HepG2 (cell line): ENCODE measurements at places on chromosomes 5 and 9. TPM values are rescaled to one million over a fixed set of nuclear protein-coding genes. Genes with fewer than 3 reads are reported as not detected.
A peak's percentile ranks its signal among the peaks of the same experiment; 100 is the strongest.

IL5 gene
- total RNA-seq = not detected in 2 replicates

DNA sequence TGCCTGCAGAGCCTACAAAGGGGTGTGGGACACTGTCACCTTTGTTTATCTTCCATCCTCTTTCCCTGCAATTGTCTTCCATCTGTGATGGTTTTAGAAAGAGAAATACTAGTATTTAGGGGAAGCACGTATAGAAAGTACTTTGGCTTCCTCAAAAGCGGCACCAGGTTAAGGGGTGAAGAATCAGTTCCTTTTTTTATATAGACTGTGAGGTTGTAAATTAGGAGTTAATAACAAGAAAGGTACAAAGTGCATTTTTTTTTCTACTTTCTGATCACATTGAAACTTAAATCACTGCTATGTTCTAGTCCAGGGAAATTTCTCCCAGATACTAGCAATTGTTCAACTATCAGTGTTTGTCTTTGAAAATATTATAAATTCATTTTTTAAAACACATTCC, 219.3 kb downstream of the CEMIP2 start:
- H3K27ac ChIP-seq = no peak overlapping the region
- no peaks in the 10 kb centered on the region for H3K36me3 ChIP-seq
- H3K27me3 ChIP-seq = 0 out of 3 replicates have a peak, but pooled peaks cover 3% of the 10 kb centered on the region
- no peak overlapping the region for H3K4me3 ChIP-seq
- H3K4me1 ChIP-seq = no peaks in the 10 kb centered on the region

- no peak for DNase-seq
- H3K36me3 ChIP-seq = no peaks in the 10 kb centered on the region
- H3K4me3 ChIP-seq = no peak overlapping the region
- H3K27me3 ChIP-seq = peaks cover 26% of the 10 kb centered on the region
Measured at GRCh38 chr5:81748556-81748955, 2.3 kb downstream of the SSBP2 start.

DNA sequence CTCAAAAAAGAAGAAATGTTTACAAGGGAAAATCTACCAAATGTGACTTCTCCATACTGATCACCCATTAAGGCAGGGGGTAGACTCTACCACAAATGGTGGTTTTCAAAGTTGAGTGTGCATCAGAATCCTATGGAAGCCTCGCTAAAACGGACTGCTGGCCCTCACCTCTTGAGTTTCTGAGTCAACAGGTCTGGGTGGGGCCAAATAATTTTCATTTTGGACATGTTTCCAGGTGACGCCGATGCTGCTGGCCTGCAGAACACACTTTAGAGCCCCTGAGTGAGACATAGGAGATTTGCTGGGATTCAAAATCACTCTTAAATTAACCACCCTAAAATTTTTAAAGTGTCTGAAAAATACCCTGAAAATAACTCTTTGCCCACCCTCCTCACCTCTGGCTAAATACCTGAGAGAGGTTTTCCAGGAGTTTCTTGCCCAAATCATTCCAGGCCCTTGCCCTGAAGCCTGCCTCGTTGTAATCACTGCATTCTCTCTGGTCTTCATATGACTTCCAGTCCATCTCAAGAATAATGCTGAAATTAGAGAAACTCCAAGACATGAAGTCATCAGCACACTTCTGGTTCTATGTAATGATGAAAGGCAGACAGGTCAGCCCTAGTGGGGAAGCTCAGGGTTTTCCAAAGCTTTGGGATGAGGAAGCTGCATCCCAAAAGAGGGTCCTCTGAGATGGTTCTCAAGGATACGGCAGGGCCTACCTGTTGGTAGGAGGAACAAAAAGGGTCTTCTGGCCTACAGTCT, 18.2 kb downstream of the C9orf152 start:
- peaks cover 70% of the 10 kb centered on the region for H3K4me1 ChIP-seq
- no peaks in the 10 kb centered on the region for H3K36me3 ChIP-seq
- no peaks in the 10 kb centered on the region for H3K27me3 ChIP-seq
- H3K27ac ChIP-seq = peak overlapping the region; percentile 37

DNA sequence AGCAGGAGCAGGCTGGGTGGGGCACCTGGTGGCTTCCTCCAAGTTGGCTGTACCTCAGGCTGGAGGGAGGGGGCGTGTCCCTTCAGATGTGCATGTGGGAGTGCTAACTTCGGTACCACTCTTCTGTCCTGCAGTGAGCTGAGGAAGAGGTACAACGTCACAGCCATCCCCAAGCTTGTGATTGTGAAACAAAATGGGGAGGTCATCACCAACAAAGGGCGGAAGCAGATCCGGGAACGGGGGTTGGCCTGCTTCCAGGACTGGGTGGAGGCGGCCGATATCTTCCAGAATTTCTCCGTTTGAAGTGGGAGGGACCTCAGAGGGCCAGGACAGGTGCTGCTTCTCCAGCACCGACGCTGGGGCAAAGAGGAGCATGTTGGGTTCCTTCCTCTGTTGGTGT, 9.3 kb downstream of the NXNL2 start:
- DNase-seq = no peak
- H3K27ac ChIP-seq = no peak overlapping the region
- H3K4me1 ChIP-seq = no peaks in the 10 kb centered on the region
- no peak overlapping the region for H3K4me3 ChIP-seq

DNA sequence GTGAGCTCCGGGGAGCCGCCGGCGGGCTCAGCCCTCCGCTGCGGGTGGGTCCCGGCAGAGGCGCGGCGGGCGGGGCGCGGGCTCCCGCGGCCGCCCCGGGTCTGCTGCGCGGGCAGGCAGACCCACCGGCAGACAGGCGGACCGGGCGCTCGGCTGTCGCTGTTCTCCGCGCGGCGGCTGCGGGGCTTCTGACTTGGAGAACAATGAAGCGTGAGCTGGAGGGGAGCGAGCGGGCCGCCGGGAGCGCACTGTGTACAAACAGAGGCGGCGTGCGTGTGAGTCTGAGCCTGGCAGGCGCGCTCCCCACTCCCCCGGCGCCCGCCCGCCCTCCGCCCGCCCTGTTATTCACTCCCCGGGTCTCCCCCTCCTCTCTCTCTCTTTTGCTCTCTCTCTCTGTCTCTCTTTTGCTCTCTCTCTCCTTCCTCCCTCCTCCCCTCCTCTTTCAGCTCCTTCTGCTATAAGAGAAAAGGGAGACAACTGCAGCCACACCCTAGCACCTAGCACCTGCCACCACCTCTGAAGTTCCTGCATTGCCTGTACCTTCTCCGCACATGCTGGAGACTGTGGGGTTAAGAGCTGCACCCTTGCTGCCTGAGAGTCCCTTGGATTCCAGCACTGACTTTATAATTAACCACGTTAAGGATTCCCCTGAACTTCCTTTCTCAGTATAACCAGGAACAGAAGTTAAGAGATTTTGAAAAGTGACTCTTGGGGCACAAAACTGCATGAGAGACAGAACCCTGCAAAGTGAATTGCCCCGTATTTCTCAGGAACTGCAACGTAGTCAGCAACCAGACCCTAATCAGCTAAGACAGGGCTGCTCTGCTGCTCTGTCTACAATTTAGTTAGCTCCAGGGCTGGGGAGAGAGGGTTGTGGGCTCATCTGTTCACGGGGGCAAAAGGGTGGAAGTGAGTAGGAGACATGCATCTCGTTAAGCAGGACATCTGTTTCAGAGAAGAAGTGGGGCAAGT, at the start of gene EDIL3:
EDIL3 (minus strand) TSS at position 277 of the 972 bp plus-strand sequence. CDS start 506 bp downstream, outside the sequence.
- peaks cover 16% of the 10 kb centered on the region; the same call in 1 of the 2 replicates for H3K4me1 ChIP-seq
- peaks cover 2% of the 10 kb centered on the region; the same call in 1 of the 2 replicates for H3K27me3 ChIP-seq
- no peak within 1 kb of the TSS for H3K27ac ChIP-seq
- DNase-seq = no peak

- peak; percentile 4 for DNase-seq
- no peak overlapping the region for H3K27ac ChIP-seq
- H3K36me3 ChIP-seq = no peaks in the 10 kb centered on the region
- H3K4me1 ChIP-seq = no peaks in the 10 kb centered on the region
Measured at GRCh38 chr5:111299067-111299481, 74.9 kb downstream of the CAMK4 start.

- DNase-seq = no peak
- H3K27ac ChIP-seq = no peak overlapping the region
- H3K4me1 ChIP-seq = peaks cover 47% of the 10 kb centered on the region
- H3K4me3 ChIP-seq = no peak overlapping the region
- H3K36me3 ChIP-seq = no peaks in the 10 kb centered on the region
Measured at GRCh38 chr9:38486837-38487236, 62.6 kb upstream of the IGFBPL1 start.

GRCh38 chr5:172528440-172528839, 74.1 kb upstream of the SH3PXD2B start:
- H3K27me3 ChIP-seq = peaks cover 12% of the 10 kb centered on the region; the same call in 1 of the 3 replicates
- no peak overlapping the region for H3K4me3 ChIP-seq
- no peaks in the 10 kb centered on the region for H3K36me3 ChIP-seq
- H3K4me1 ChIP-seq = no peaks in the 10 kb centered on the region

DNA sequence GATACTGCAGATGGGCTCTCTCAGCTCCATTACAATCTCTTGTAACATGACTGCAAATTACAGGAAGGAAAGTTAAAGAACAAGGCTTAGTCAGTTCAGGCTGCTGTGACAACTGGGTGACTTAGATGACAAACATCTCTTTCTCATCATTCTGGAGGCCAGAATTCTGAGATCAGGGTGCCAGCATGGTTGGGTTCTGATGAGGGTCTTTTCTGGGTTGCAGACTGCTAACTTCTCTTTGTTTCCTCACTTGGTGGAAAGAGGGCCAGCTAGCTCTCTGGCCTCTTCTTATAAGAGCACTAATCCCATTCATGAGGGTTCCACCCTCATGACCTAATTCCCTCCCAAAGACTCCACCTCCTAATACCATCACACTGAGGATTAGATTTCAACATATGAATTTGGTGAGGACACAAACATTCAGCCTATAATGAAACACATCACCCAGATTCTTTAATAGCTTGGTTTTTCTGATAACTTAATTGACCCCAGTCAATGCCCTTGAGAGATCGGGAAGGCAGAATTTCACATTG, 73.6 kb upstream of the MAMDC2 start:
- no peaks in the 10 kb centered on the region for H3K4me1 ChIP-seq
- DNase-seq = no peak
- H3K4me3 ChIP-seq = no peak overlapping the region
- H3K27me3 ChIP-seq = peaks cover 10% of the 10 kb centered on the region; the same call in 1 of the 3 replicates
- H3K36me3 ChIP-seq = no peaks in the 10 kb centered on the region
